ENCODE measurements at places on chromosomes 1 and 21.

- DNase-seq, result no peak
Observed at GRCh38 chr1:236341298-236341697, 52.8 kb upstream of the EDARADD start.

DNA sequence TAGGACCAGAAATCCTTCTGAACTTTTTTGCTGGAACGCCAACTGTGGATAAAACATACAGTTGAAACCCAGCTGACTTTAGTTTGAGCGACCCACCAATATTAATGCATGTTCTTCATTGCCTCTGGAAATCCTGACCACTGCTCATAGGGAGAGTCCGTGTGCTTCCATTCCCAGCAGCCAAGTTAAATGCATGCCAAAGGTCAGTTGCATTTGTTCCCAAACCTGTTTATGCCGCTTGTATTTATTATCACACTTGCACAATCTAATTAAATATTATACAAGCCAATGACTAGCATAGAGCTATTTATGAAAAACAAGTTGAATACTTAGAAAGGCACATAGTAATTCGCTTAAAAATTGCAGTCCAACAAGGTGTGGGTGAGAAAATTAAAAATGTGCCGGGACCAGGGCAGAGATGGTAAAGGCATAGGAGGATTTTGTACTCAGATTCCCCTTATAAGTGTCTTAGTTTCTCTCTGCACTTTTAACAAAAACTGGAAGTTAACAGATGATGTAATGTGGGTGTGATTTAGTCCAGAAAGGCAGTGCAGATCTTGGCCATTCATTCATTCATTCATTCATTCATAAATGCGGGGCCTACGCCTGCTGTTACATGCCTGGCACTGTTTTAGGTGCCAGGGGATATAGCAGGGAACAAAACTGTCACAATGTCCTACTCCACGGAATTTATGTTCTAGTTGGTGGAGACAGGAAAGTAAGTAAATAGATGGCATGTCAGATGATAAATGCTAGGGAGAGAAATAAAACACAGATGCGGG is 99.7 kb downstream of the PRDM2 start:
- DNase-seq, result no peak

DNA sequence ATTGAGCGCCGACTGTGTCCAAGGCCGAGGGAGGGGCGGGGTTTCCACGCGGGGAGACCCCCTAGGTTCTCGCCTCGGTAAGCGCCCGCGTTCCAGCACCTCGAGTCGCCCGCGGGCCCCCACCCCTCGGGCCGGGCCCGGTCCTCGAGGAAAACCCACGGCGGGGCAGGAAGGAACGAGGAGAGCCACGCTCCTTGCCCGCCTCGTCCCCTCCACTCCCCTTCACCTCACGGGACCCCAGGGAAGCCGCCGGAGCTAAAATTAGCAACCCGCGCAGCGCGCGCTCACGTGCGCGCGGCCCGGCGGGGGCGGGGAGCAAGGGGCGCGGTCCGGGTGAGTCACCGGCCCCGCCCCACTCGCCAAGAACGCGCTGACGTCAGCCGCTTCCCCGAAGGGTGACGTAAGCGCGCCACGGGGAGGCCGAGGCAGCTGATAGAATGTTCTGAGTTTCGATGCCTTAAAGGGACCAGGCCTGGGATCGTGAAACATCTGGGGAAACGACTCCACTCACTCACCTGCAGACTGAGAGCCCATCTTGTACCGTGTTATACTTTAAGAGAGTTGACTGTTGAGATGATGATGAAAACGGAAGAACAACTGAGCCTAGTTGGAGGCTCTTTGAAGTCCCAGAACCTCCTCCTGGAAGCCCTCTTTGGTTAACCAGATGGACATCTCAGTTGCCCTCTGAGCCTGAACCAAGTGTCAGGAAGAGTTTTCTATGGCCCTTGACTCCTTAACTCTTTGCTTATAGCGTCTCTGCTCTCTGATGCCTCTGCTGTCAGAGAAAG is 49.7 kb upstream of the ATF3 start:
- peak; percentile 60 for DNase-seq

GRCh38 chr1:67347688-67348472 is 40.2 kb downstream of the IL12RB2 start:
- DNase-seq, result peak; percentile 12

- DNase-seq, result no peak
Observed at GRCh38 chr1:167517535-167518330, 596 bp downstream of the CD247 start.

- DNase-seq, result no peak
Observed at GRCh38 chr1:16972189-16972895, 8.1 kb downstream of the MFAP2 start.

DNA sequence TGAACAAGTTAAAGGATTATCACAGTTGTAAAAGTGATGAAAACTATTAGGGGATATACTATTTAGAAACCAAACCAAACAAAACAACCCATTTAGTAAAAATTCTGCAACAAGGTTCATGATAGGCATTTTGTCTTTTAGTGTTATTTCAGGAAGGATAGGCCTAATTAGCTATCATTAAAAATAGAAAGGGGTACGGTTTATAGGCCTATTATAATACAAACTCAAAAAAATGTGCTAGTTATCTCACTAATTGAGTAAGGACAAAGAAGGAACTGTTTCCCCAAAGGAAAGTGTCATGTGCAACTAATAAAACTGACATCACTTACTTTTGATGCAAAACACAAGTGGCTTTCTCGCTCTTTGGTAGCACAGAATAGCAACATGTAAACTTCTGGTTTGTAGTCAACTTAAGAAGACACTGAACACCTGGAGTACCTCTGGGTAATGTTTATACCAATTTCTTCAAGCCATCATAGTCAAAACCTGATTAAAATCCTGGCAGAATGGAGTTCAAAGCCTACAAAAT is 28.5 kb downstream of the SLC16A1 start:
- DNase-seq, result no peak

- no peak for DNase-seq
Observed at GRCh38 chr21:44686000-44686781, 4.2 kb upstream of the KRTAP12-1 start.

All from DMS 273 treated with DMSO at 0.1 percent for 48 hours (cell line).